ENCODE measurements at places on chromosomes 5 and 9. TPM values are rescaled to one million over a fixed set of nuclear protein-coding genes. Genes with fewer than 3 reads are reported as not detected.

DNA sequence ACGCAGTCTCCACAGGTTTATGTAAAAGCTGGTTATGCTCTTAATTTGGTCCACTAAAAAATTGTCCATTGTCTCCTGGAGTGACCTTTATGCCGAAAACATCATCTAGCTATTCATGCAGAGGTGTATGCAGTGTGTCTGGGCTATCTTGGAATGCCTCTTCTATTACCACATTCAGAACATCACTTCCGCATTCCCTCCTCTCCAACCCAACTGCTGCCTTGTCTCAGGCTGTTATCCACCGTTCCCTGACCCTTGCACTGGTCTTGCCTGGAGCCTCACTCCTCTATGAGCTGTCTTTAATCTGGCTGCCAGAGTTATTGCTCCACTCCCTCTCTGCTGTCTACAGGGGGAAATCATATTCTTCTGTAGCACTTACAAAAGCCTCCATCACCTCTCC lies 214.1 kb upstream of the ANKRD55 start:
- no peak for DNase-seq

The ENC1 gene
- 39.6 TPM for total RNA-seq

DNA sequence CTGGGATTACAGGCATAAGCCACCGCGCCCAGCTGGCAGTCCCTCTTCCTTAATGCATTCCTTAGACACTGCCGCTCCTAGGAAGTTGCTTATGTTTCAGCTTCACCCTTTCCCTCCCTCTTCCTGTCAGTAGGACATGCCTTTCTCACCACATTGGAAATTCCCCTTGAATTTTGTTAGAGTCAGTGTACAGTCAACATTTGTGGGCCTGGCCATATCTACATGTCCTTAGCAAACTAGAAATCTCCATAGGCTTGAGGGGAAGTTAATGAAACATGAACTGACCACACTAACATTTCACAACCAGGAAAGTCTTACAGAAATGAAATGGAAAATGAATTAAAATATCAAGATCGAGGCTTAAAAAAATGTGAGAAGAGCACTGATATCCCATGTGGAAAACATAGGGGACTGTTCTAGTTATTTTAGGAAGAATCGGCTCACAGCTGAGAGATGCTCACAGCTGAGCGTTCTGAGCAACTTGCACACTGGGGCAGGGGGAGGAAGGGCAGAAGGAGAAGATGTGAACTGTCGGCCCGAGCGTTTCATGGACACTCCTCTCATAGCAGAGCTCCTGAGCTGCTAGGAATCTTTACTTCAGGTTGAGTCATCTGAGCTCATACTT lies 21.1 kb upstream of the LVRN start:
- no peak for DNase-seq

DNA sequence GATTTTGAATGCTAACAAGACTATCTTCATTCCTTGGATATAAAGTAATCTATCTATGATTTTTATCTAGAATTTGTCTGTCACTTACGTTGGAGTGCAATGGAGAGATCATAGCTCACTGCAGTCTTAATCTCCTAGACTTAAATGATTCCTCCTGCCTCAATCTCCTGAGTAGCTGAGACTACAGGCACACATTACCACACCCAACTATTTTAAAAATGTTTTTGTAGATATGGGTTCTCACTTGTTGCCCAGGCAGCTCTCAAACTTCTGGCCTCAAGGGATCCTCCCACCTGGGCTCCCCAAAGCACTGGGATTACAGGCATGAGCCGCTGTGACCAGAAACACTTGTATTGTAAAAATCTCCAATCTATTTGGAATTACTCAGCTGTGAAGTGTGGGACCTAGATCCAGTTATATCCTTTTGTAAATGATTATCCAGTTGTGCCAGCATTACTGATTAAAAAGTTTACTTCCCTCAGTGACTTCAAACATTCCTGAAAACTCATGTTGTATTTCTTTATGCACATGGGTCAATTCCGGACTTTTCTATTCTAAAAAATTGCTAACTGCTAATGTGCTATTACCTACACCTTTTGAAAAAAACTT lies 1793.8 kb upstream of the WWC1 start:
- DNase-seq = no peak

The GPR150 gene
- 0.60 TPM for total RNA-seq

GRCh38 chr5:12294151-12294550 lies 389.9 kb upstream of the CTNND2 start:
- DNase-seq = no peak

DNA sequence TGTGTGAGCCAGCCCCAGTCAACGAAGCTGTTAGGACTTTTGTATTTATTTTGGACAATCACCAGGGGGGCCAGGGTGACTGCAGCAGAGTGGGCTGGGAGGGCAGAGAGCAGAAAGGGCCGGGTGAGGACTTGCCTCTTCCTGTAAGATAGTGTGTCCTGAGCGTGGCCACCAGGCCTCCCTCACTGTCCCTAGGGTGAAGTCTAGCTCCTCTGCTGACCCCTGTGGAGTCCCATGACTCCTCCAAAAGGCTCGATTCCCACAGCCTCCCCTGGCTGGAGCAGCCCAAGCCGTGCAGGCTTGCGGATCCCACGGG lies 147.8 kb downstream of the RXRA start:
- DNase-seq = no peak

- no peak for DNase-seq
Observed at GRCh38 chr5:150263801-150264621, 25.6 kb downstream of the CAMK2A start.

- no peak for DNase-seq
Observed at GRCh38 chr9:91117959-91118703, 243.6 kb downstream of the AUH start.

- no peak for DNase-seq
Observed at GRCh38 chr5:72647806-72648205, 140.6 kb upstream of the ZNF366 start.

DNA sequence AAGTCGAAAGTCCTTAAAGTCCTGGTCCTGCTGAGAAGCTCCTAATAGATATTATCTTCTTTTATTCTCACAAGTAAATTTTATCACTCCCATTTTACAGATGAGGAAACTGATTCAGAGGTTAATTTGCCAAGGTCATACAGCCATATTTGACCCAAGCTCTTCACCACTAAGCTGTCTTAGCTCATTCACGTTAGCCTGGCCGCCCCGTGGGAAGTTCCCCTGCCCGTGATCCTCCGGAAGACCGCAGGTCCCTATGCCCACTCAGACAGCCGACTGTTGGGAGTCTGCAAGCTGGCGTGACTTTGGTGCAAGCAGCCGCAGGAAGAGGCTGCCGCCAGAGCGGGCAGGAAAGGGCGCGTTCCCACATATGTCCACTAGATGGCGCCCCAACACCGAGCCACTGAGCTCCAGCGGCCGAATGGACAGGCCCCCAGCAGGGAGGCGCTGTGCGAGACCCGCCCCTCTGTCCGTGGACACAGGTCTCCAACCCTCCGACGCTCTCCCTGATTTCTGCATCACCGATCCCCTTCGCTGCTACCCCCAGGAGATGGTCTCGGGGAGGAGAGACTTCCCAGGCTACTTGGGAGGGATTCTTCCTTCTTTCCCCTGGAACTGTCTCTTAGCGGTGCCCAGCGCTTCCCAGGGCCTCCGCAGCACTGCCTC lies 10.0 kb upstream of the ARAP3 start:
- DNase-seq = peak; percentile 89

GRCh38 chr5:50947906-50948683 lies 281.7 kb downstream of the PARP8 start:
- no peak for DNase-seq

GRCh38 chr5:179316111-179316551 lies 29.1 kb downstream of the ADAMTS2 start:
- no peak for DNase-seq

The PCDHGB6 gene
- total RNA-seq = 0.06 TPM

- DNase-seq = no peak
Observed at GRCh38 chr5:74950836-74951515, 84.8 kb upstream of the FAM169A start.

The GDNF gene
- total RNA-seq = not detected

GRCh38 chr9:18492612-18493011 lies 18.7 kb downstream of the ADAMTSL1 start:
- DNase-seq = no peak

The GLRA1 gene
- total RNA-seq = not detected

GRCh38 chr5:134345996-134346395 lies 21.0 kb downstream of the CDKL3 start:
- no peak for DNase-seq

- DNase-seq = no peak
Observed at GRCh38 chr5:158322620-158323019, 463.7 kb upstream of the CLINT1 start.

DNA sequence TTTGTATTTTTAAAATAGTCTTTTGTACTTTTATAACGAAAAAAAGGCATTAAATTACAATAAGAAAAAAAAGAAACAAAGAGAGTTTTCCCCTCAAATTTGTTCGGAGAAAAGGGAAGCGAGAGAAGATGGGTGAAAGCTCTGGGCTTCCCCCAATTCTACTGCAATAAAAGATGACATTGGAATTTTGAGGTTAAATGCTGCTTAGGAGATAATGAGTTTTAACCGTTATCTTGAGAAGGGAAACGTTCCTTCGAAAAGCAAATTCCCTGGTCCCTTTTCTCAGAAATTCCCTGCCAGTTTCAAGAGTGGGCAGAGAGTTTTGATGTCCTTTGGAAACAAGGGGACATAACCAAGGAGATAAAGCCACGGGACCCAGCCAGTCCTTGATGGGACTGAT lies 18.4 kb upstream of the ERGIC1 start:
- DNase-seq = no peak
